Mesenteric fat pad (tissue), 1 donor: ENCODE measurements at places on chromosomes 2 and 18. TPM values are rescaled to one million over a fixed set of nuclear protein-coding genes. Genes with fewer than 3 reads are reported as not detected.
A peak's percentile ranks its signal among the peaks of the same experiment; 100 is the strongest.

GRCh38 chr2:236366049-236366387, 101.8 kb upstream of the ASB18 start:
- DNase-seq: no peak

The CAVIN2 gene
- 52.3 TPM for total RNA-seq

The CIDEA gene
- 138 TPM for total RNA-seq

- no peak for DNase-seq
These were observed 311.6 kb upstream of the PIK3C3 start for GRCh38 chr18:41643427-41643826.

The IL1RL1 gene
- 32.4 TPM for total RNA-seq

DNA sequence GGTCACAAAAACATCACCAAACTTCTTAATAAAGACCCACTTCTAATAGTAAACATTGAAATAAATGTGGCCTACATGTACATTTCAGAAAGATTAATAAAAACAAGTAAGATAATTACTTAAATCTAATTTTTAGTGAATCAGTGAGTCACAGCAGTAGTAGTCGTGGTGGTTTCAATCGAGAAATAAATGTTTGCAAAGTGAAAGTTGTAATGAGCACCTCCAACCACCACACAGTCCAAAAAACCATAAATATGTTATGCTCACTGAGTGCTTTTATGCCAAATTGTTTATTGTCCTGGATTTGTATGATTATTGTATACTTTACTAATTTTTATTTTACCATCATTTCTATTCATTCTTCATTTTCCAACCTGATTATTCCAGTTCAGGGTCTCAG, 61.8 kb upstream of the SPOPL start:
- DNase-seq: no peak

The RTKN gene
- total RNA-seq: 11.3 TPM

DNA sequence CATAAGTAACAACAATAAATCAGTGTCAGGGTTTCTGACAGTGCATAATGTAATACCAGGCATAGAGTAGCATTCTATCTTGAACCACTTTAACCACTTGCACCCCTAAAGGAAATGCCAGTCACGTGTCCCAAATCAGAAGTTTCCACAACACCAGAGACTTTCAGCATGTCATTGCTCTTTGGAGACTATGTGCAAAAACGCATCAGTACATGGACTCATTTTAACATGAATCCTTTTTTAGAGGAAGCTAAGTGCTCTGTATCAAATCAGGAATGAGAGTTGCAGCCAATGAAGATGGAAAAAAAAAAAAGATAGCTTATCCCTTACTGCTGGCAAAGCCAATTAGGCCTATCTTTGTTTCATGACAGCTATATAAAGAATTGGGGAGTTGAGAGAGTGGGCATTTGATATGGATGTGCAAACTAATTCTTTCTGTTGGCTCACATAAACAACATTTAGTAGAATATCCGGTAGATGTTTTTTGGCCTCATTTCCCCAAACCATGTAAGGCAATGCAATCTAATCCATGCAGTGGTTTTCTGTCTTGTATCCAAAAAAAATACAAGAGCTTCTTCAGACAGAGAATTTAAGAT, 353.1 kb downstream of the IRS1 start:
- no peak for DNase-seq

- no peak for DNase-seq
These were observed 185.1 kb upstream of the ZNF804A start for GRCh38 chr2:184413221-184413620.

DNA sequence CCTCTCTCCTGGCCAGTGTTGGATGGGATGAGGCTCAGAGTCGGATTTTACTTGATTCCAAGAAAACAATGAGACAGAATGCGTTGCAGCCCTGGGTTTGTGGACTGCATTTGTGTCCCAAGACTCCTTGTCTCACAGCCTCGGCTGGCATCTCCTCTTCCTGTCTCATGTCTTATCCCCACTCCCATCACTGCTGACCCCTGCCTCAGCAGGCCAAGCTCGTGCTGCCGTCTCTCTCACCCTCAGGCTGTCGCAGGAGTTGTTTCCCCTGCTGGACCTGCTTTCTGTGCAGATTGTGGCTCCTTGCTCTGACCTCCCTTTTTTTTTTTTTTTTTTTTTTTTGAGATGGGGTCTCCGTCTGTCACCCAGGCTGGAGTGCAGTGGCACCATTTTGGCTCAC, 70.2 kb upstream of the RALBP1 start:
- DNase-seq: peak; percentile 88

GRCh38 chr2:150410809-150411208, 76.7 kb downstream of the RND3 start:
- no peak for DNase-seq

DNA sequence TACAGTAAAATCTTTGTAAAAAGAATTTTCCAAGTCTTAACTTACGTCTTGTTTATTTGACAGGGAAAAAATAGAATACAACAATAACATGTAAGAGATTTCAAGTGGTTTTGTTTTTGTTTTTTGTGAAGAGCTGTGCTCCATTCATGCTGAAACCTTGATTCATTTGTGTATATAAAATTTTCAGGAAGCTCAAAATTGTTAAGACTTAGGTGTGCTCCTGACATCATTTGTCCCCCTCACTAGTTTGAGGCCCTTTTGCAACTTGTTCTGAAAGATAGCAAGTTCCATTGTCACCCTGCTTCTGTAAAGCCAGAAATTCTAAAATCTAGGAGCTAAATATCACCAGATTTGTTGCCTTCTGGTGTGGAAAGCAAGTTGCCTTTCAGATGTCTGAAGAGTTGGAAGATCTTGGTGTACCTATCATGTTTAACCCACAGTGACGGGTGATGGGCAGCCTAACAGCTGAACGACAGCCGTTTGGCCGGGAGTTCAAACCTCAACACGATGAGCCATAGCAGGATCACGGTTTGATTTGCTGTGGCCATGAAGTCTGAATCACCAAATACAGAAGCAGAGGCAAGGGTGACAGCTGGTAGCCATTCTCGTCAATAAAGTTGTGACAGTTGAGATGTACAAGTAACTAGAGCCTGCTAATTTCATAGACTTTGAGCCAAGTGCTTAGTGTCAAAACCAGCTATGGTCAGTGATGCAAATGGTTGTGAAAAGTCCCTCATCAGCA, 205.5 kb upstream of the SP5 start:
- no peak for DNase-seq

The HSBP1L1 gene
- 18.8 TPM for total RNA-seq

DNA sequence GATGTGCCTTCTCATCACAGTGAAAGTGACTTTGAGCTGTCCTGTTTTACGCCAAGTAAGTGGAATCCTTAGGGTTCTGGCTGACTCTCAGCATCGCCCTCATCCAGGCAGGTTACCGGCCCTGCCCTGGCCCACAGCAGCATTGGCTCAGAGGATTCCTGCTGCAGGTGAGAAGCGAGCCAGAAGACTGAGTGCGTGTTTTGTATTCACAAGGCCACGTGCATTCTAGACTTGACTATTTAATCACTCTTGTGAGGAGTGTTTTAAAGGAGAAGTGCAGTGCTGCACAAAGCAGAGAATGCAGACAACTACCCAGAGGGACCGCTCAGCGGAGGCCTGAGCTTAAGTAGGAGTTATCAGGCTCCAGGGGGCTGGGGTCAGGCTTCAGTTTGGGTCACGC, 48.3 kb downstream of the LAMA3 start:
- DNase-seq: no peak

- DNase-seq: no peak
These were observed 5.7 kb downstream of the C2orf80 start for GRCh38 chr2:208183972-208184705.

DNA sequence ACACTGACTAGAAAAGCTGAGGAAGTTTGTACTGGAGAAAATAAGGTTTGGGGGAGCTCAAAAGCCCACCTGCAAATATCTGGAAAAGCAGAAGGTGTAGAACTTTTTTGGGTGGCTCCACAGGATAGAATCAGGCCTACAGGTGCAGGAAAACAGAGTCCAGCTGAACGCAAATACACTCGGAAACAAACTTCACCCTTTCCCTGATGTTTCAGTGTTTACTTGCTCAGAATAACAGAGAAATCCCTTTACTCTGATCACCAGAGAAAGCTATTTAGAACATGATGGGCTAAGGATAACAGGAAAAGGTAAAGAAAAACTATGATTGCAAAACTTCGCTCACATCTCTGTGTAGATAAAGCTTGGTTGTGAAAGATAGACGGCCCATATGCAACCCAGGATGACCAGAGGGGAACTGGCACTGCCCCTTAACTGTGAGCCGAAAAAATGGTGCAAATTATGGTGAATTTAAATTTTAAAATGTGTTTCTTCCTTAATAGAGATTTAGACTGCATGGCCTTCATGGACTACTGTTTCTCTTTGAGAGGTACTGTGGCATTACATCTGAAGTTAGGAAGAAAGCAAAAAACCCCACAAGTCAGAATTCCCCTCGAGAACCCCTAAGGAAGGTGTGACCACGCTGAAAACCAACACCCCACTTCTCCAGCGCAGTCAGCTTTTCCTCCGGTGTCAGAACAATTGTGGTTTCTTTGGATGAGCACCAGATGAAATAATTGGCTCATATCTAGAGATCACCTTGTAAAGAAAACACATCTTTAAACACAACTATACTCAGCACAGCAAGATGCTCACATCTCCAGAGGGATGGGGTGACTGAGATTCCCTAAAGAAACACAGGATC, 84.5 kb upstream of the TMEM247 start:
- DNase-seq: no peak

GRCh38 chr2:58922245-58922644, 681.1 kb upstream of the FANCL start:
- no peak for DNase-seq

GRCh38 chr2:481388-481787, 193.5 kb upstream of the ALKAL2 start:
- DNase-seq: no peak

DNA sequence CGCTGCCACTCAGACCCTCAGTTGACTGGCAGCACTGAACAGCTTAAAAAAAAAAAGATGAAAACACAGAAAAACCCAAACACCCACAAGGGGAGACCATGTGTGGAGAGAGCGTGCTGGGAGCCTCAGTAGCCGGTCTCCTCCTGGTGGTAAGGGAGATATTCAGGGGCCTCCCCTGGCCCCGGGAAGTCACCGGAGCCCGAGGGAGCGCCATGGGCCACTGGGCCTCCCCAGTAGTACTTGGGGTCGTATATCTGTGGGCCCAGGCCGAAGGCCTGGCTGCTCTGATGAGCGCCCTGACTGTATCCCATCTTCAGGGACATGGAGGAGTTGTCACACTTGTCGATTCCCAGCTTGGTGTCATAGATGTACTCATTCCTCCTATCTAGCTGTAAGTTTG, 145.7 kb upstream of the TEKT4 start:
- DNase-seq: no peak

GRCh38 chr2:85355073-85355410, 473 bp downstream of the ELMOD3 start:
- no peak for DNase-seq
